ENCODE measurements at places on chromosomes 1 and 21.

DNA sequence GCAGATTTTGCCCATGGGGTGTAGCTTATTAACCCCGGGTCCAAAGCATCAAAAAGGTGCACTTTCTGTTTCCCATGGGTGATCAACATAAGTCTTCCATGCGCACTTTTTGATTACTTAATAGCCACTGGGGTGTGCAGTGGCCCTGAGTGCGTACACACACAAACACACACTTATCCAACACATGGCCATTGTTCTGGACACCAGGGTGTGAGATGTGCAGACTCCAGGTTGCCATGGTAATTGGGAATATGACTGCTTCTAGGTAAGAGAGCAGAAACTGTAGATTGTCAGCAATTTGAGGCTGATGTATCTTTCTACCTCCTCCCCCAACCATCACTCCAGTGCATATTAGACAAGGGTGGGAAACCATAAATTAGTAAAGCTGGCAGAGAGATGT, 68.8 kb downstream of the MAB21L3 start:
- DNase-seq: no peak

- DNase-seq: no peak
Observed at GRCh38 chr1:231860221-231861088, 233.9 kb downstream of the DISC1 start.

DNA sequence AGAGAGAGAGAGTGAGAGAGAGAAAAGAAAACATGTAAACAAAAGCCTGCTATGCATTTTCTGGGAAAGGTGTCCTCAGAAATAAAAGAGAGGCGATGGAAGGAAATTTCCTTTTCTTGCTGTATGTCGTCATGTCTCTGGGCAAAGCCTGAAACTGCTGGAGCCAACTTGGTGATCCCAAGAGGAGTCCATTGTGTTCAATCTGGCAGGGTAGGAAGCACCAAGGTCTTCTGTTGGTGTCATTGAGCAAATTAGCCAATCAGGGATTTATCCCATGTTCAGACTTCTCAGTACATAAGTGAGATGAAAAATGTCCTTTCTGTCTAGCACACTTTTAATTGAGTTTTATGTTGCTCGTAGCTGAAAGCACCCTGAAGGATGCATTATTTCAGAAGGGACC, 260.0 kb upstream of the KAZN start:
- no peak for DNase-seq

DNA sequence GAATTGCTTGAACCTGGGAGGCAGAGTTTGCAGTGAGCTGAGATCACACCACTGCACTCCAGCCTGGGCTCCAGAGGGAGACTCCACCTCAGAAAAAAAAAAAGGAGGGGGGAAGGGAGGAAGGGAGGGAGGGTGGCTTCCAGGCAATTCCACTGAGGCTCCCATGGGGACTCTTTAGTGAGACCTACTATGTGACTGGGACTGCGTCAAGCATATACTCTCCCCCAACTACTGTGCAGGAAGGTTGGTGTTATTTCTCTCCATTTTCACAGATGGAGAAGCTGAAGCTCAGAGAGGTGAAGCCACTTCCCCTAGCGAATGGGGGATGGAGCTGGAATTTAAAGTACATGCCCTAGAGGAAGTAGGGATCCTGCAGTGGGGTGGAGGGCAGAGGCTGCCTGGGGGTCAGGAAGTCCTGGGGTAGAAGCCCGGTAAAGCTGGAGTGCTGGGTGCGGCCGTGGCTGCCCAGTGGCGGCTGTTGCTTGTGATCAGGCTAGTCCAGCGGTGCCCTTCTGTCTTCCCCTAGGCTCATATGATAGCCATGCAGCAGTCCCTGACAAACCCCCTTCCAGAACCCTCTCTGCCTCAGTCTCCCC, 40.3 kb downstream of the RAP1GAP start:
- no peak for DNase-seq

GRCh38 chr1:29783508-29784275, 547.4 kb downstream of the PTPRU start:
- DNase-seq: no peak

All from NCI-H524 (cell line).